NCI-H1694 treated with DMSO at 0.1 percent for 48 hours (cell line): ENCODE measurements at places on chromosomes 1 and 21.

- DNase-seq: no peak
These were observed 53.6 kb upstream of the MUTYH start for GRCh38 chr1:45393718-45394302.

DNA sequence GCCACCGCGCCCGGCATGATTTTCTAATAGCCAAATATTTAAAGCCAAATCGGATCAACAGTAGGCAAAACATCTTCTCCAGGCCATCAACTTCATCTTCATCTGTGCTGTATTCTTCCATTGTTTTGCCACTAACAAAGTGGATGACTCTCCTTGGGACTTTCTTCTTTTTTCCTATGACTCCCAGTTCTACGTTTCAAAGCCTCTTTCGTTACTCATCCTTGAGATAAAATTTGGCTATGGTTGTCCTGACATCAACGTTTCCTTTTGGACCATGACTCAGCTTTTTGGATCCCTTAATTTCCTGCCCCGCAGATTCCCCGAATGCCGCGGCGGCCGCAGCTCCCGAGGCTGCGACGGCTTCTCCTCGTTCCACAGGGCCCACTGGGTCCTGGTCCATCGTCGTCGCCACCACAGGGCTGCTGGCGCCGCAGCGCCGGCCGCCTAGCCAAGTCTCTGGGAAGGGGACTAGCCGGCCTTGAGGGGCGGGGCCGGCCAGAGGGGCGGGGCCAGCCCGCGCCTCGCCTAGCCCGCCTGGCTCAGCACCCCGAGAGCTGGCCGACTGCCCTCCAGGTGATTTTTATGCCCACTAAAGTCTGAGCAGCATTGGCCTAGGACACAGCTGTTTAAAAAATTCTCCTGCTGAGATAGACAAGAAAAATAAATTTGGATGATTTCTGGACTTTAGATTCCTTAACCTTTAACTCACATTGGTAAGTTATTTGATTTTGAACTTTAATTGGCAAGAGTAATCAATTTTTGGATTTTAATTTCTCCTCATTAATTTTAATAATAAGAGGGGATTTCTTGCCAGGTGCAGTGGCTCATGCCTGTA lies 93.9 kb downstream of the ADCY10 start:
- no peak for DNase-seq

- DNase-seq: no peak
These were observed 27.3 kb upstream of the OTUD3 start for GRCh38 chr1:19854866-19855265.

- DNase-seq: peak; percentile 2
These were observed 134.7 kb downstream of the KAZN start for GRCh38 chr1:14733048-14733778.
